Prostate gland (tissue), 2 donors: ENCODE measurements at places on chromosomes 6 and 20. TPM values are rescaled to one million over a fixed set of nuclear protein-coding genes. Genes with fewer than 3 reads are reported as not detected.

DNA sequence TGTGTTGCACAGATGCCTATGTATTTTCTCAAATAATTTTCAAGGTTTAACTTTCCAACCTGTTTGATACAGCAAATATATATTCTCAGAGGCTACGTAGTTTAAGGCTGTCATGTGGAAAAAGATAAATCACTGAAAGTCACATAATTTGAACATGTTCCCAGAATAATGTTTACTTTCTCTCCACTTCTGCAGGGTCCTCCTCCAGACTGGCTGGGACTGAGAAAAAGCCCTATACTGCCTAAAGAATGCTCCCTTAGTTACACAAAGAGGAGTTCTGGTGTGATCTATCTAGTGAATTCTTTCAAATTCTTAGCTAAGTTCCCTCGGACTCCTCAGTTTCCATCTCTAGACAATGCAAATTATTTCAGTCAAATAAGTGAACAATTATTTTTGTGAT lies 411.0 kb downstream of the C6orf118 start:
- H3K4me3 ChIP-seq, result no peak overlapping the region
- no peak overlapping the region for H3K27ac ChIP-seq
- DNase-seq, result no peak
- no peaks in the 10 kb centered on the region for H3K4me1 ChIP-seq
- no peaks in the 10 kb centered on the region for H3K36me3 ChIP-seq

The LAMA2 gene
- total RNA-seq, result 89.1 TPM

DNA sequence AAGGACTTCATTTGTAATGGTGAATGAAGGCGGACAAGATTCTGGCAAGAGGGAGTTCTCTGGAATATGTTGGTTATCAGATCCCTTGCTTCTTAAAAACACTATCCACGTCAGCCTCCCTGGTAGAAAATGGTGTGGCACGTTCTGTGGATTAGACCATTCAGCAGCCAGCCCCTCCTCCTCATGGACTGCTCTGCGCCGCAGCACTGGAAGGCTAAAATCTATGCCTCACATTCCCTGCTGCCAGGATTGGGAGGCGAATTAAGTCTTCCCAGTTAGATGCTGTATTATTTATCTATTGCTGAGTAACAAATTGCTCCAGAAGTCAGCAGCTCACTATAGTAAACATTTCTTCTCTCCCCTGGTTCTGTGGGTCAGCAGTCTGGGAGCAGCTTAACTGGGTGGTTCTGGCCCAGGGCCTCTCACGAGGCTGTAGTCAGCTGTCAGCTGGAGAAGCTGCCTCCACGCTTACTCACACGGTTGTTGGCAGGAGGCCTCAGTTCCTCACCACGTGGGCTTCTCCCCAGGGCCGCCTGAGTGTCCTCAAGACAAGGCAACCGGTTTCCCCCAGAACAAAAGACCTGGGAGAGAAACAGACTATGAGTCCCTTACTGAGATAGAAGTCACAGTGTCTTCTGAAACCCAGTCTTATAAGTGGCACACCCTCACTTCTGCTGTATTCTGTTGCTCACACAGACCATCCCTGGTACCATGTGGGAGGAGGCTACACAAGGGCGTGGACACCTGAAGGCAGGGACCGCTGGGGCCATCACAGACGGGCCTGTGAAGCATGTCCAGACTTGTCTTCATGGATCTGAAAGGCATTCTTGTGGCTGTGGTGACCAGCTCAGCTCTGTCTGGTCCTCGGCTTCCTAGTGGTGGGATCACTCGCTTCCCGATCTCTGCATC lies 101.0 kb downstream of the NRN1 start:
- H3K36me3 ChIP-seq, result no peaks in the 10 kb centered on the region
- no peak for DNase-seq
- H3K27ac ChIP-seq, result no peak overlapping the region
- no peak overlapping the region for H3K4me3 ChIP-seq
- H3K4me1 ChIP-seq, result no peaks in the 10 kb centered on the region
- H3K27me3 ChIP-seq, result no peaks in the 10 kb centered on the region

DNA sequence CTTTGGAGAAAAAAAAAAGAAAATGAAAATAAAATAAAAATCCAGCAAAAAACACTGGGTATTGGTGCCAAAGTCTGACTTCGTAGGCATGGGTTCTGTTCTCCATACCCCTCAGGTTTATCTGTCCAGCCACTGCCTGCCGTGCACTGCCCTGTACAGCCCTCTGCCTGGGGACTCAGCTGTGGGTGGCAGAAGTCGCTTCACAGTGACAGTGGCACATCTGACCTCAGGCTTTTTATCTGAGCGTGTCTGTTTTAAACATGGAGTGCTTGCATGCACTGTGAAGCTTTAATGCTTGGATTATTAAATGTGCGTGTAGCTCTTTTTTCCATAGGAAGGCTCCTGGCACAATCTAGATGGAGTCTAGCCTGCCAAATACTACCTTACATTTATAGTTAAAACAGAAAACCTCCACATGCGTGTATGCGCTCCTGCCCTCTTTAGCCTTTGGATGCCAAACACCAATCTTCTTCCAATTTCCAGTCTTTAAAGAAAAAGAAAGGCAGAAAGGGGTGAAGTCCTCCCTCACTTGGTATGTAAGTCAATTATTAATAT lies 375.5 kb downstream of the UTRN start:
- H3K4me1 ChIP-seq, result no peaks in the 10 kb centered on the region
- DNase-seq, result no peak
- no peak overlapping the region for H3K4me3 ChIP-seq
- H3K27ac ChIP-seq, result no peak overlapping the region
- no peaks in the 10 kb centered on the region for H3K27me3 ChIP-seq

The TREM1 gene
- total RNA-seq, result not detected

The HIVEP1 gene
- total RNA-seq, result 38.0 TPM
